NCI-H82 (cell line): ENCODE measurements at places on chromosomes 3 and 15.

DNA sequence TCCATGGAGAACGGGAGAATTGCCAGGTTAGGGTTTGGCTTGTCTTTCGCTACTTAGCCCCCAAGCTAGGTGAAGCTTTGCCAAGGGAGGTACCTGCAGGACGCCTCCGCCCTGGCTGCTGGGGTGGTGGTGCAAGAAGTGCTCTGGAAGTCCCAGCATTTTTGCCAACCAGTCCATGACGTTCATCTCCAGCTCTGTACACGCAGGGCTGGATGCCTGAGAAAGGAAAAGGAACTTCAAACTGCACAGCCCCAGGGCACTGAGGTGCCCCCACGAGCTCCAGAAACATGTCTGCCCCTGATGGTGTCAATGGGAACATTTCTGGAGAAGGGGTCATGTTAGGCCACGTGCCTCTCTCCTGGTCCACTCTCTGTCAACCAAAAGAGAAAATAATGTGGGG, 8.2 kb downstream of the HDC start:
- no peak for DNase-seq

DNA sequence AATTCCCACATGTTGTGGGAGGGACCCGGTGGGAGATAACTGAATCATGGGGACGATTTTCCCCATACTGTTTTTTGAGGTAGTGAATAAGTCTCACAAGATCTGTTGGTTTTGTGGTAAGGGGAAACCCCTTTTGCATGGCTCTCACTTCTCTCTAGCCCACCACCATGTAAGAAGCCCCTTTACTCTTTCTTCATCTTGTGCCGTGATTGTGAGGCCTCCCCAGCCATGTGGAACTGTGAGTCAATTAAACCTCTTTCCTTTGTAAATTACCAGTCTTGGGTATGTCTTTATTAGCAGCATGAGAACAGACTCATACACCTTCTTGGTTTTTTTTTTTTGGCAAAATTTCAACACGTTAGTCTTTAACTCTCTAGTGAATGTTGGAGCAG, 18.1 kb downstream of the ARL8B start:
- no peak for DNase-seq

DNA sequence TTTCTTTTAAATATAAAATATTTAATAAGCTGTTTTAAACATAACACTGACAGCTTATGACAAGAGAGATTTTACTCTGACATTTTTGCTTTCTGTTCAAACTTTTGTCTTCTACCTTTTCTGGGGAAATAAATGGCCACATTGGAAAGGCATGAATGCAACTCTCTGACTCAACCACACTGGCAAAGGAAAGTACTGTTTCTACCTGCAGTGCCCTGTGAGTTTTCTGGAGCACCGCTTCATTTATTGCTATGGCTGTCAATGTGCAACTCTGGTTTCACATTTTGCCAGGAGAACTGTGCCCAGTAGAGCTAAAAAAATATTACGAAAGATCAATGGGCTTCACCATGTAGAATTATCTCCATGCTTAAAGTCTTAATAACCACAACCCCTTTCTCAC, 15.1 kb downstream of the PDZRN3 start:
- no peak for DNase-seq

GRCh38 chr15:45640616-45641015, 5.8 kb downstream of the SQOR start:
- no peak for DNase-seq

GRCh38 chr15:35043373-35044095, 41.6 kb downstream of the NANOGP8 start:
- DNase-seq = no peak

GRCh38 chr3:39752751-39753150, 56.7 kb upstream of the MYRIP start:
- DNase-seq = no peak

- no peak for DNase-seq
Measured at GRCh38 chr3:124779751-124780191, 49.5 kb downstream of the UMPS start.

GRCh38 chr3:140051019-140051957, 116.3 kb downstream of the CLSTN2 start:
- DNase-seq = peak; percentile 91

DNA sequence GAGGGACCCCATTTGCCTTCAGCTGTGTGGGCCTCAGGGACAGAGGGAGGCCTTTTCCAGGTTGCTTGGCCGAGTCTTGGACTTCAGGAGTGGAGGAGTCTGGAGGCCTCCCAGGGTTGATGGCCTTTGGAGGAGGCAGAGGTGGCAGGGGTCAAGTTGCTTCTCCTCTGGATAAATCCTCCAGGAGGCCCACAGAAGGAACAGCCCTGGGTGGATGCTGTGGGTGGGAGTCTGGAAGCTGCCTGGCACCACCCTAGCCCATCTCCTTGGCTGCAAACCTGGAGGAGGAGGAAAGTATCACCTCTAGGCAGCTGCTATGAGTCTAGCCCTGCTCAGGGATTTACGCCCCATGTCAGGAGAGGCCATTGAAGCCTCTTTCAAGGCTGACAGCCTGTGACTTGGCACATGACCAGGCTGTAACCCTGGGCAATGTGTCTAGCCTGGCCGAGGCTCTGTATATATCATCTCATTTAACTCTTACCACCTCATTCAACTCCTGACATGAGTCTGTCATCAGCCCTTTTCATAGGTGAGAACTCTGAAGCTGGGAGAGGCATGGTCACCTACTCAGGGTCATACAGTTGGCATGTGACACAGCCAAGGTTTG, 2.9 kb upstream of the PRKCD start:
- DNase-seq = no peak

DNA sequence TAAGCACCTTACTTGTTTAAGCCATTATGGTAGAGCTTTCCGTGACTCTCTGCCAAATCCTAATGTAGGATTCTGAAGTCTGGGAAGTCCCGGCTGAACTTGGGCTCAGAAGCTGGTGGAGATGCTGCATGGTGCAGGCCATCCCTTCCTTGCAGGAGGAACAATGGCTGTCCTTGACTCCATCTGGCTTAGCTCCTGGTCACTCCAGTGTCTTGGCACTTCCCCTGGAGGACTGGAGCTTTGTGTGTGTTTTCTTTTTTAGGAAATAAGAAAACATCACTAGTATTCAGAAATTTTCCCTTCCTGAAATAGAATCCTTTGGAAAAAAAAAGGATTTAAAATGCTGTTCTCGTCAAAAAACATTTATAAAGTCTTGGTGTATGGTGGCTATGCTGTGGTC, 209.3 kb upstream of the ROPN1 start:
- no peak for DNase-seq

GRCh38 chr3:128004661-128005060, 47.6 kb upstream of the SEC61A1 start:
- DNase-seq = no peak

GRCh38 chr3:127686512-127686894, 13.8 kb downstream of the ABTB1 start:
- DNase-seq = no peak

DNA sequence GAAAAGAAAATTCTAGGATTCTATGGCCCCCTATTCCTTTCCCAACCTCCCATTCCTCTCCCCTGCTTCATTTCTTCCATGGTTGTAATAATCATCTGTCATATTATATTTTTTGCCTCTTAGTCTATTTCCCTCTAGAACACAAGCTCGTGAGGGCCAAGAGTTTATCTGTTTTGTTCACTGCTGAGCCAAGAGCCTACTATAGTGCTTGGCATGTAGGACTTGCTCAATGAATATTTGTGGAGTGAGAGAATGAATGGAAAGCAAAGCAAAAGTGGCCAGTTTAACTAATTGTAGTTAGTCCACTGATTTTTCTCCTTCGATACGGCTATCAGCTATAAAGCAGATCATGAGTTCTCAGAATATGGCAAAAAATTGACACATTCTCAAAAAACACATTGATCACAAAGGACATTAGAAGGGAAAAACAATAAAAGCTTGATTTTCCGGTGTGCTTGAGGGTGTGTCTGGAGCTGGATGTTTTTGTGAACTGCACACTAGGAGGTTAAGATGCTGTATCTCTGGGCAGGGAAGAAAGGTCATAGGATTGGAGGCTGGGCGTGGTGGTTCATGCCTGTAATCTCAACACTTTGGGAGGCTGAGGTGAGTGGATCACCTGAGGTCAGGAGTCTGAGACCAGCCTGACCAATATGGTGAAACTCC, 25.0 kb upstream of the CTSH start:
- no peak for DNase-seq

DNA sequence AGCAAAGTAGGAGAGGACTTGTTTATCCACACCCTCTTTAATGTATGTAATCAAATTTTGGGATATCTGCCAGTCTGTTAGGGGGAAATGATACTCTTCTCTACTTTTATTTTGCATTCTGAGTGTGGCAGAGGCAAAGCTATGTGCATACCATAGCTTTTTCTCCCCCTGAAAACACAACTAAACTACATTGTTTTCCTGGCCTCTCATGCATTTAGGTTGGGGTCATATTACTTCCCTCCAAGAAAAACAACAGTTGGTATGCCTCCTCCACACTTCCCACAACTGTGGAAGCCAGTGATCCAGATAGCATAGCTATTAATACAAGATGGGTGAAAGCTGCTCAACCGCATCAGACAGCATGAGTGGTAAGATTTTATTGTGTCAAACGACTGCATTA, 6.9 kb downstream of the RPL15 start:
- peak; percentile 44 for DNase-seq

DNA sequence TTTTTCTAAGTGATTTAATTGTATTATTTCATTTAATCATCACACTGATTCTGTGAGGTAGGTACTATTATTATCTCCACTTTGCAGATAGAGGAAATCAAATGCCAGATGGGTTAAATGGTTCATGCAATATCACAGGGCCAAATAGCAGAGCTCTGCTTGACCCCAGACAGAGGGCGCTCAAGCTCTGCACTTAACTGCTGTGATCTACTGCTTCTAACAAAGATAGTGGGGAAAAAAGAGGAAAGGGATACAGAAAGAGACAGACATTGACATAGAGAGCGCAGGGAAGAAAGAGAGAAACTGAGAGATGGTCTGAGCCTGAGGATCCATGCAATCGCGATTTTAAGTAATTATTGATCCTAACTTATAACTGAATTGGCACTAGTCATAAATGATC, 279.1 kb upstream of the THRB start:
- DNase-seq = peak; percentile 73

GRCh38 chr3:38454178-38454883, 641 bp downstream of the ACVR2B start:
- peak; percentile 44 for DNase-seq

DNA sequence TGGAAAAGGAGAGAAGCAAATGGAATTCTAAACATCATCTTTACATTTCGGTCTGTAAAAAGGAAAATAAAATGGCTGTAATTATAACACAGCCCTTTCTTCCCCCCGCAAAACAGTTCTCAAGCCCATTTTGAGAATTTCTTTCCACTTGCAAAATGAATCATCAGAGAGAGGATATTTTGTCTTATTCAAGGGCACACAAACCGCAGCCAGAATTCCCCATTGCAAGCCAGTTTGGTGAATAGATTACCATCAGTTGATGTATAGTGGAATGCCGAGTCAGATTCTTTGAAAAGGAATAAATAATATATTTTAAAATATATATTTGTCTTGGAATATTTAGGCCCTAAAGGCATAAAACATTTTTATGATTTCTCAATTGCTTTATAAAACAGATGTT, 420.4 kb upstream of the SEMA6D start:
- DNase-seq = no peak

DNA sequence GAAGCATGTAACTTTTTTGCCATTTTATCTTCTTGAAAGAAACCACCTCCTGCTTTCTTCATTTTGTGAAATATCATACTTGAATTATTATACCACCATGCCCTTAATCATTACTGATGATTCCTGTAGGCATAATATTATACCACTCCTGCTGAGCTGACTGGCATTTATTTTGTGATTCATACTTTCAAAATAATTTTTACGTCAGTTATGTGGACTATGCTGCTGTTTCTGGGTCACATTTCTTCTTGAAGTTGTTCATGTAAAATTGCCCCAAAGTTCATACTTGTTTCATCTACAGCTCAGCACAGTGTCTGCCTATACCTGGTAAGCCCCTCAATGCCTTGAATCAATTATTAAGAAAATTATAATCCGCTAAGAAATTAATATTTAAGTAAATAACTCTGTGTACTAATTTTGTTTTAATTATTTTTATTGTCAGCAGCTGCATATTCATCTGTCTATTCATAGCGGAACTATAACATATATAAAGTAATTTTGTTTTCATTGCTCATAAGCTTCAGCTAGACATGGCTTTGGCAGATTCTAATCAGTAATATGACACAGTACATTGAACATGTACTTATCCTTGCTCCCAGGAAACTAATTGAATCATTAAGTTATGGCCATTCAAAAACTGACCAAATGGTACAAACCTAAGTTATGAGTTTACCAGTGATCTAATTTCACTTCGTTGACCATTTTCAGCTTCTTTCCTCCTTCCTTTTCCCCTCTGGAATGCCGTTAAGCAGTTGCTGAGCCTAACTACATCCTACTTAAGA, 160.0 kb downstream of the NAALADL2 start:
- peak; percentile 68 for DNase-seq

GRCh38 chr3:62414786-62415185, 41.4 kb upstream of the FEZF2 start:
- DNase-seq = no peak

GRCh38 chr3:108125153-108125543, 34.3 kb upstream of the CD47 start:
- no peak for DNase-seq

GRCh38 chr15:44246521-44247268, 41.8 kb upstream of the GOLM2 start:
- DNase-seq = no peak

DNA sequence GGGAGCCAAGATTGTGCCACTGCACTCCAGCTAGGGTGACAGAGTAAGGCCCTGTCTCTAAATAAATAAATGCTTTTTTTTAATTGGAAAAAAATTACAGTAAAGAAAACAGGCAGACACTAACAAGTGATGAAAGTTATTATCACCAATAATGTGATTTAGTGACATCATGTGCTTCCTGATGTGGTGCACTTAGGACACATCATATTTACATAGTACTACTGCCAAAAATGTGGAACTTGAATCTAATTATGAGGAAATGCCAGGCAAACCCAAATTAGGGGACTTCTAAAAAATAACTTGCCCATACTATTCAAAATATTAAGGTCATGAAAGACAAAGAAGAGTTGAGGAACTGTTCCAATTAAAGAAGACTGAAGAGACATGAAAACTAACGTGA, 30.8 kb downstream of the MAP4 start:
- DNase-seq = no peak

DNA sequence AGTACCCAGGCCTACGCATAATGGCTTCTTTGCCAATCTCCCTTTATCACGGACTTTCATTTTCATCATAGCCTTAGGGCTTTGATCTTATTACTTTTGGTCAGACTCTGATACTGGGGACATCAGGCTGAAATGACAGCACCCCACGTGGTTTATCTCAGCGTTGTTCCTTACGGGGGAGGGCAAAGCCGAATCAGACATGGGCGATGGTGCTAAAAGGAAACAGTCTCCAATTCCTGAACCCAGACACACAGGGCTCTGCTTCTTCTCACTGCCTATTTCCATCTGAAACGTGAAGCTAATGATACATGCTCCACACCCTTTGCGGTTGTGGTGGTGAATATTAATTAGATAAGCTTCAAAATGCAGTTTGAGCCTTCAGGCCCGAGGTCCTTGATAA, 59.4 kb upstream of the CD47 start:
- DNase-seq = peak; percentile 66

GRCh38 chr3:14570089-14570488, 29.9 kb upstream of the GRIP2 start:
- DNase-seq = peak; percentile 46
